NCI-H2081 treated with DMSO at 0.1 percent for 48 hours (cell line): ENCODE measurements at places on chromosomes 13 and 19.

DNA sequence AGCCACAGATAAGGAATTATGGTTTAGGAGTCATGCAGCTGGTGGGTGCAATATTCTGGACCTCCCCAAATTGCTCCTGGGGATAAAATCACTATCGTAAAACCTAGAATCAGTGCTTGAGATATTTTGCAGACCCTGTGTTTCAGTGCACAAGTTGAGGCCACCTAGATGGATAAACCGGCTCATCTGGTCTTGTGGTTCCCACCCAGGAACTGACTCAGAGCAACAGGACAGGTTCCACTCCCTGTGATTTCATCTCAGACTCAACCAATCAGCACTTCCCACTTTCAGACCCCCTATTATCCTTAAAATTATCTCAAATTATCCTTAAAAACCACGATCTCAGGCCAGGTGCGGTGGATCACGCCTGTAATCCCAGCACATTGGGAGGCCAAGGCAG, 21.0 kb downstream of the FBXL12 start:
- DNase-seq = no peak

GRCh38 chr13:98706446-98707110, 45.9 kb downstream of the SLC15A1 start:
- no peak for DNase-seq

DNA sequence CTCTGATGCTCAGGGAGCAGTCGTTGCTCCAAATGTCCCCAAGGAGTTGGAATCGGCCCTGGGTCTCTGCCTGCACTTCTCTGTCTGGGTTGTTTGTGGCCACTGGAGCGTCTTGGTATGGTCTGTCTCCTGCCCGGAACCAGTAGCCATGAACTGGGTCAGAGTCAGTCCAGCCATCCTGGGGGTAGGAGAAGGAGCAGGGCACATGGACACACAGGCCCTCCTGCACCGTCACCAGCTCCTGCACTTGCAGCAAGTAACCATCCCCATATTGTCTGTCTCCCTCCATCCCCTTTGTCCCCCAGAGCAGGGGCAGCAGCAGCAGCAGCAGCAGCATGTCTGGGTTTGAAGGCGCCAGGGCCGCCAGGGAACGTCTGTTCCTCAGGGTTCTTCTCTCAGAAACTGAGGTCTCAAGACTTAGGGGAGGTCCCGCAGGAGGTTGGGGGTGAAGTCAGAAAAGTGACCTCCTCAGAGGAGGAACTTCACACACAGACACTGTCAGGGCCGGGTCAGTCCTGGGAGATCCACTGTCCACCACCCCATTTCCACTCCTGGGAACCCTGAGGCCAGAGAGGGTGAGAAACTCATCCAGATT, at the start of gene SIGLEC8:
SIGLEC8 (minus strand) TSS at position 404 of the 595 bp plus-strand sequence; CDS start at position 337, 67 bp downstream.
- DNase-seq = no peak

DNA sequence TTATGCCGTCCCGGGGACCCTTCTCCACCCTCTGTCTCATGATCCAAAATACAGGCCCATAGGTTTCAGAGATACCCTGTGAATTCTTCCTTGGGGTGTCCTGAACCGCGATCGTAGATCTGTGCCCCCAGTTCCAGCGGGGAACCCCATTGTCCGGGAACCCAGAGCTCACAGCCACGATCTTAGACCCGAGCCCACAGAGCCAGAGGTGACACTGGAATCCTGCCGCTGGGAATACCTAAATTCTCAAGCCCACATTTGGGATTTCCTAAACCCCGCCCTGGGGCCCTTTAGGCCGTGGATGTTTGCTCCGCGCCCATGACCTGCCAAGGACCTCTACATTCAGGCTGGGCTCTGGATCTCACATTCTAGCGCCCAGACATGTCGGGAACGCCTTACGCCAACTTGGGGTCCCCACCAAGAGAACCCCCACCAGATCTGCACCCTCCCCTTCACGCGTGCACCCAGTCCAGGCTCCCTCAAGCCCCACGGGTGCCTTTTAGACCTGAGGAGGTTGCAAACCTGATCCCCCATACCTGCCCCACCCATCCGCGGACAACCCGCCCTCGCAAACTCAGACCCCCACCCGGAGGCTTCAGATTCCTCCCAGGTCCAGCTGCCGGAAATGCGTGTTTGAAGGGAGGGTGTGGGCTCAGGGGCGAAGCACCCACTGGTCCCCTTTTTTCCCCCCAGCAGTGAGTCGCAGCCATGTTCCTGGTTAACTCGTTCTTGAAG, 605 bp downstream of the CAPNS1 start:
- peak; percentile 21 for DNase-seq

- no peak for DNase-seq
Measured at GRCh38 chr13:59360108-59360507, 803.6 kb downstream of the DIAPH3 start.

DNA sequence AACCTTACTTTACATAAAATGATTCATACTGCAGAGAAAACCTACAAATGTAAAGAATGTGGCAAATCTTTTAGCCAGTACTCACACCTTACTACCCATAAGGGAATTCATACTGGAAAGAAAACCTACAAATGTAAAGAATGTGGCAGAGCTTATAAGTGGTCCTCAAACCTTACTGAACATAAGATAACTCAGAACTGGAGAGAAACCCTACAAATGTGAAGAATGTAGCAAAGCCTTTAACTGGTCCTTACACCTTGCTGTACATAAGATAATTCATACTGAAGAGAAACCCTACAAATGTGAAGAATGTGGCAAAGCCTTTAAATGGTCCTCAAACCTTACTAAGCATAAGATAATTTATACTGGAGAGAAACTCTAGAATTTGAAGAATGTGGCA, 90.1 kb downstream of the ZNF675 start:
- DNase-seq = no peak

DNA sequence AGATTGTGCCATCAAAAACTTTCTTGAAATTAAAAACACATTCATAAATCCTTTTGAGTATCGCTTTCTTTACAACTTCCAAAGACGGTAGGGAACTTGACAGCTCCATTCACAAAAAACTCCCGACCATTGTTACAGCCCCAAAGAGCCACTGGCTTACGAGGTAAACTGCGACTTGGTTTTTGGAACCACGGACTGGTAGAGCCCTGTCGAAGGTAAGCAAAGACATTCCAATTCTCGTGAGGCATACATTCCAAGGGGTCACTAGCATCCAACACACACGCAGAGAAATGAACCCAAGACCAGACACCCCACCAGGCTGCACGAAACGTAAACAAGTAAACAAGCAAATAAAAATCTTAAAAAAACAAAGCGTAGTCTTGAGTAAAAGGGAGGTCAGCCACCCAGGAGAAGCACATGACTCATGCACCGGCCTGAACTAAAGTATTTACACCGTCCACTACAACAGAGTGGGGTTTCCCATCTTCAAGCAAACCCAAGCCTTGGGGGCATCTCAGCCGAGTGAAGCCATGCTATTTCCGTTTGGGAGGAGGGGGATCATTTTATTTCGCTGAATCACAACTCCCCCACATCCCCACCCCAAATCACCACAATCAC, 1.4 kb downstream of the BRD4 start:
- no peak for DNase-seq

GRCh38 chr13:45928843-45929242, 77.3 kb upstream of the SIAH3 start:
- no peak for DNase-seq

DNA sequence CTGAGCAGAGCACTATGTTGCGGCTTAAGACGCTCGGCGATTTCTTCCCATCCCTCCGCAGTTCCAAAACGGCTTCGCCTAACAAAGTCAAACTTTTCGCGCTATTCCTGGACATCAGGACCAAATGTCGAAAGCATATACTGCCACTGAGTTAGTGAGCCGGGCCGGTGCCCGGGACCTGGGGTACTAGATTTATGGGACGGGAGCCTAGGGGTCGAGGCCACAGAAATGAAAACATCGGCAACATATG, 699 bp downstream of the RCBTB2 start:
- no peak for DNase-seq

GRCh38 chr19:4425537-4425936, 23.1 kb downstream of the CHAF1A start:
- DNase-seq = no peak

- DNase-seq = no peak
Measured at GRCh38 chr19:45021971-45022370, 16.9 kb upstream of the CLASRP start.
